AG09319 (cell line): ENCODE measurements at places on chromosomes 16 and 17.

DNA sequence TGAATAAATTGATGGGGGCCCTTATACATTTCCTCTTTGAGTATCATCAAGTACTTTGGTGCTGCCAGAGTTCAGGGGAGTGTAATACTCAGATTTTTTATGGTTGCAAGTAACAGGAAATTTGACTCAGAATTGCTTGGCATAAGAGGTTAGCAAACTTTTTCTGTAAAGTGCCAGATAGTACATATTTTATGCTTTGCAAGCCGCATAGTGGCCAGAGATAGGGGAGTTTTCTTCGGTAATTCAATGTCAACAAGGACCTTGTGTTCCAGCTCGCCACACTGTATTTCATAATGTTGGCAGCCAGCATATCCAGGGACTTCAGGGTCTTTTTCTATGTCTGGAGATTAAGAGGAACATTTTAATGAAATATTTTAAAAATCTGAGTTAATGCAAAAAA is 51.0 kb upstream of the MARCHF10 start:
- no peak for DNase-seq

DNA sequence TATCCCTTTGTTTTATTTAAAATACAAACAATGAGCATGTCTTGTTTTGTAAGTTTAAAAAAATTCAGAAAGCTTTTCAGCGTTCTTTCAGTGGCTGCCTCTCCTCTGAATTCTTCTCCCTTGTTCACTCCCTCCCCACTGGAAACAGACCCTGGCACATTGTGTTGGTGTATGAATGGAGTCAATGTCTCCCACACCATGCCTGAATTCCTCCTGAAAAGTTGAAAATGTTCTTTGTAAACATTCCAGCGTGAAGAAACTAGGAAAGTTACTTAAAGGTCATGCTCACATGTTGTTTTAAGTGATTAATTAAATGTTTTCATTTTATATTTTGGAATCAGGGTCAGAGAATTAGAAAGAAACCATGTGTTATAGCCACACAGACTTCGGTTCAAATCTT is 136.9 kb upstream of the DYNLRB2 start:
- no peak for DNase-seq

- no peak for DNase-seq
These were observed 17.5 kb upstream of the ADAM11 start for GRCh38 chr17:44741316-44741715.

- no peak for DNase-seq
These were observed at the start of gene GRB7 for GRCh38 chr17:39737760-39738567. Gene GRB7, plus strand, starts transcription at chr17:39737938. Its CDS starts 4,364 bp downstream, at chr17:39742302.

- DNase-seq, result peak; percentile 92
These were observed 11.4 kb downstream of the SLFN5 start for GRCh38 chr17:35254107-35254773.

DNA sequence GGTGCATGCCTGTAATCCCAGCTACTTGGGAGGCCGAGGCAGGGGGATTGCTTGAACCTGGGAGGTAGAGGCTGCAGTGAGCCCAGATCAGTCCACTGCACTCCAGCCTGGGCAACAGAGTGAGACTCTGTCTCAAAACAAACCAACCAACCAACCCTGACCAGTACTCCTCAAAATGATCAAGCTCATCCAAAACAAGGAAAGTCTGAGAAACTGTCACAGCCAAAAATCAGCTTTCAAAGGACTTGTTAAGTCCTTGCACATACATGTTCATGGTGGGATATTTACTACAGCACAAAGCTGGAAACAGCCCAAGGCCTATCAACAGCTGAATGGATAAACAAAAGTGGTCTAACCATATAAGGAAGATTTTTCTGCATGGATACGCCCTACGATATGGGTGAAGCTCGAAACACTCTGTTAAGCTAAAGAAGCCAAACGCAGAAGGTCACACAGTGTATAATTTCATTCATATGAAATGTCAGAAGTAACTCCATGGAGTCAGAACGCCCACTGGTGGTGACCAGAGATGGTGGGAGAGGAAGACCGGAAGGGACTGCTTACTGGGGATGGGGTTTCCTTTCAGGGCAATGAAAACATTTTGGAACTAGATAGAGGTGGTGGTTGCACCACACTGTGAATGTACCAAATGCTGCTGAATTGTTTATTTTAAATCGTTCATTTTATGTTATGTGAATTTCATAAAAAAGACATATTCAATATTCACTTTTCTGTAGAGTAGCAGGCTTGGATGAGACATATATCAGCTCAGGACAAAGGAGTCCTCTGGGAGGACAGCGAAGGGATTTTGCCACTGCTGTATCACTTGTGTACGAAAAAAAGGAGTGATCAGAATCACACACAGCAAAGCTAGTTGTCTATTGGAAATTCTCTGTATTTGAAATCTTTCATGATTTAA is 17.7 kb downstream of the CCL17 start:
- DNase-seq, result peak; percentile 24

GRCh38 chr17:47822785-47823184 is 1.2 kb upstream of the OSBPL7 start:
- DNase-seq, result no peak

DNA sequence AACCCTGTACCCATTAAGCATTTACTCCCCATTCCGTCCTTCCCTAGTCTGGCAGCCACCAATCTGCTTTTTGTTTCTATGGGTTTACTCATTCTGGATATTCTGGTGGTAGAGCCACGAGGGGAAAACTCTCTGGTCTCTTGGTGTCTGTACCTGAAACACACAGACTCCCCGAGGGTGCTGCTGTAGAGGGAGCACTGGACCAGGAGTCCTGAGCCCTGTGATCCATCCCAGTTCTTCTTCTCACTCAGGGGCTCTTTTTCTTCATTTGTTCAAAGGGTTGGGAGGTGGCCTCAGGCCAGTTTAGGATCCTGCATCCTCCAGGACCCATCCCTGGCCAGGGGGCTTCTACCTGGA is 14.1 kb downstream of the HEXIM2 start:
- DNase-seq, result no peak

DNA sequence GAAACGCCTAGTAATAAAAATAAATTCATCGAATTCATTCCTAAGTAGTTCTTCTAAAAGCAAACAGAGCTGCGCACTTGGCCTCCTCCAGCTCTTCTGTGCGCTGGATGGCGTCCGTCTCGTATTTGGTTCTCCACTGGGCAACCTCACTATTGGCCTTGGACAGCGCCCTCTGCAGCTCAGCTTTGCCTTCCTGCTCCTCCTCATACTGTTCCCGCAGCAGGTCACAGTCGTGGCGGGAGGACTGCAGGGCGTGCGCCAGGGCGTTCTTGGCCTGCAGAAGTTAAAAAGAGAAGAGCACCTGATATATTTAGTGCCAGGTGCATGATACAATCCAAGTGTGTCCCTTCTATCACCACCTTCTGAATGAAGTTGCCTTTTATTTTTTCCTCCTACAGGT is 21.8 kb downstream of the MYH3 start:
- DNase-seq, result no peak

DNA sequence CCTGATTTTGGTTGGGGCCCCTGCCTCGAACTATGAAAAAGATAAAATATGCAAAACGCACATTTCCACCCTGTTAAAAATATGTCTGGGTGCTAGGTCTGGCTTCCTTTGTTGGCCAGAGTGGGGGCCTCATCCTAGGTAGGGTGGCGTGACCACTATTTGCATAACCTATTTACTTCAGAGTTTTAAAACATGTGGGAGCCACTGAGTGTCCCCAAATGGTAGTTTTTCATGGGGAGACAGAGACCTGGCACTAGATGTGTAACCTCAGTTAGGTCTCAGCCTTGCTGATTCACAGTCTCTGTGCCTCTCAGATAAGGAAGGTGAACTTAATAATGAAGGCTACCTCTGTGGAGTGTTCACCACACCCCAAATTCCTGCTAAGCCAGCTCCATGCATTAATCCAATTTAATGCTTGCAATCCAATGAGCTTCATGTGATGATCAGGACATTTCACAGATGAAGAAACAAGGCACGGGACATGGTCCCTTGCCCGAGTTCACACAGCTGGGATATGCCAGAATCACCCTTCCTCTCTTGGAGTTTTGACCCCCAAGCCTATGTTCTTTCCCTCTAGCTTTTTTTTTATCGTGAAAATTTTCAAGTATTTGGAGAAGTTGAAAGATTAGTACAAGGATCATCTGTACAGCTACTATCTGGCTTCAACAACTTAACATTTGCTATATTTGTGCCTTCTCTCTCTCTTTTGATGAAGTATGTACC is 103.4 kb downstream of the IRF8 start:
- no peak for DNase-seq

DNA sequence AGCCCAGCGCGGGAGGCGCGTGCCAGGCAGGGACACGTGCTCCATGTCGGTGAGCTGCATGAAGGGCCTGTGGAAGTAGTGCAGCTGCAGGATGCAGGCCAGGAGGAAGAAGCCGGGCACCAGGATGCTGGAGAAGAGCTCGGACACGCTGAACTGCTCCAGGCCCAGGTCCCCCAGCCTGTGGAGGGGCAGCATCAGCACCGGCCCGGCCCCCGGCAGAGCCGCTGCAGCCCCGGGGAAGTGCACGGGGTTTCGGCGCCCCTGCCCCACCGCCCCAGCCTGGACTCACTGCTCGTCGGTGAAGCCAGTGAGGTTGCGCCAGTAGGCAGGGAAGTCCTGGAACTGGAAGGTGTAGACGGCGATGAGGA is 28.0 kb downstream of the CTU2 start:
- DNase-seq, result no peak

DNA sequence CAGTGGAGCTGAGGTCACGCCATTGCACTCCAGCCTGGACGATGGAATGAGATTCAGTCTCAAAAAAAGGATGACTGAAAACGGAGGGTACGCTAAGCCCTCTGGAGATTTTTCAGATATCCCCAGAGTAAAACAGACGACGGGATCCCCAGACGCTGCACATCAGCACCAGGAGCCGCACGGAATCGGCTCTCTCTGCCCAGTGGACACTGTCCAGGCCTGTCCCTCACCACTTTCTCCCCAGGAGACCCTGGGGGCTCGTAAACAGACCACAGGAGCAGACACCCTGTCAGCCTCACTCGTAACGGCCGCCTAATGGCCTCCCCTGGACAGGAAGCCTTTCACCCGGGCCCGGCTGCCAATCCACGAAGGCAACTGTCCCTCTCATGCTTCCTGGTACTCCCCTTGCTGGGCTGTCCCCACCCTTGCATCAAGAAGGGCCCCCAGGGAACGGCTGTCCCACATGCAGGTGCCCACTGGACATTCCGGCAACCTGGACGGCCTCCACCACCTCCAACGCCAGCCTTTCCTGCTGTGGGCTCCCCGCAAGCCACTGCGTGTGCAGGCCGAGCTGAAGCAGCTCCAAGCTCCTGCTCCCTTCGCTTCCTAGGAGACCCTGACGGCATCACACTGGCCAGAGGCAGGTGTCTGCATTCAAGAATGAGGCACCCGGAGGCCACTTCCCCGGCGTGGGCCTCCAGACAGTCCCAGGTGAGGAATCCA is 74.3 kb downstream of the TIMM22 start:
- DNase-seq, result no peak

DNA sequence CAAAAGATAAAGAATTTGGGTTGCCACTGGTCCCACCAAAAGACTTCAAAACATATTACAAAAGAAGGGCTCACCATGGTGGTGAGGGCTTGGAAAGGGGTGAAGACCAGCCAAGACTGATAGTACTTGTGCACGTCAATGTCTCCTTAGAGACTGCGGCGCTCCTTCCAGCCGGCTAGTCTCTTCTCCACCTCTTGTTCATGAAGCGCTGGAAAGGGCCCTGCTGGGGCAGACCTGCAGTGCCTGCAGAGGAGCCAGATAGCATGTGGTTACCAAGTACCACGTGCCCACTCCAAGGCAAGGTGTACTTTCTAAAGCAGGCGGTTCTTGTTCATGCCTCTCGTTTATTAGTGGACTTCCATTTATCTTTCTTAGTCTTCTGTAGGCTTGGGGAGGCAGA is 92.7 kb upstream of the FAM20A start:
- DNase-seq, result no peak

DNA sequence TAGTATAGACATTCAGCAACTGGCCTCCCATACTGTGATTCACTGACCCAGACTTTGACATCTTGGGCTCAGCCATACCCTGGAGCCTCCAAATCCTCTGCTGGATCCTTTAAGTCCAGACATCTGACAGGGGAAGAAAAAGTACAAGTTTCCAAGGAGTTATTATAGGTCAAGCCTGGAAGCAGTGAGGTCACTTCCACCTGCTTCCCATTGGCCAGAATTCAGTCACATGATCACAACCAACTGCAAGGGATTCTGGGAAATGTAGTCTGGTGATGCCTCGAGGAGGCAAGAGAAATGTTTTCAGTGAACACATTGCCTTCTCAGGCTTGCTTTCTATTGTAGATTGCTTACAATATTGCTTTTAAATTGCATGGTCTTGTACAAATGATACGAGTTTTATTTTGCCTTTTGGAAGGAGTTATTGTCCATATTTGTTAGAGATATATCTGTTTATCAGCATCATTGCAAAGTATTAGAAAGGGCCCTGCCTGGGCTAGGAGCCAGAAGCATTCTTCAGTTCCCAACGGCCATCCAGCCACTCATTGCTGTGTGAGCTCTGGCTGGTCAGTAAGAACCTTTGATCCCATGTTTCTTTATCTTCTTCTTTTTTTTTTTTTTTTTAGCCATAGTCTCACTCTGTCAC is 696.9 kb downstream of the WWOX start:
- no peak for DNase-seq

GRCh38 chr16:4946917-4947316 is 10.0 kb upstream of the PPL start:
- no peak for DNase-seq

DNA sequence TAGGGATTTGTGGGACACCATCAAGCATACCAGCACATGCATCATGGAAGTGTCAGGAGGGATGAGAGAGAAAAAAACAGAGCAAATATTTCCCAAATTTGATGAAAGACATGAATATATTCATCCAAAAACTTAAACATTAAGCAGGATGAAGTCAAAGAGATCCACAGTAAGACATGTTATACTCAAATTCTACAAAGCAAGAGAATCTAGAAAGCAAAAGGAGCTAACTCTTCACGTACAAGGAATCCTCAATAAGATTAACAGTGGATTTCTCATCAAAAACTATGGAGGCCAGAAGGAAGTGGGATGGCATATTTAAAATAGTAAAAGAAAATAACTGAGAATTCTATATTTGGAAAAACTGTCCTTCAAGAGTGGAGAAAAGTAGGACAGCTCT is 374.8 kb downstream of the ZFHX3 start:
- DNase-seq, result no peak

- no peak for DNase-seq
These were observed 324.1 kb downstream of the HAPSTR1 start for GRCh38 chr16:9415545-9415944.

DNA sequence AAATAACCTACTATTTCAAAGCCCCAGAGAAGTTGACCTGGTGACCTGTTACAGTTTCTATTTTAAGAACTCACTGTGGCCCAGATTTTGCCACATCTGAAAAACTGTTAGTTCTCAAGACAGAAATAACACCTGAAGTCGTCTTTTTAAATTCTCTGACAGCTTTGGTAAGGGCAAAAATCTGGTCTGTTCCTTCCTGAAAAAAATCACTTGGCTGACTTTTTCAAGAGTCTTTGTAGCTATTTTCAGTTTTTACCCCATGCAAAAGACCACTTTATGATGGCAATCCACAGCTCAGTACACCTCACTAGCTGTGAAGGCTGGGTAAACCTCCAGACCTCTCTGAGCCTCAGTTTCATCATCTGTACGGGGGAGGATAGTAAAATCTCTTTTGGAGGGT is 60.7 kb upstream of the SREBF1 start:
- no peak for DNase-seq

- no peak for DNase-seq
These were observed 16.0 kb downstream of the NPTX1 start for GRCh38 chr17:80460429-80460834.
